Sigmoid colon (tissue), 7 donors: ENCODE measurements at places on chromosomes 7 and 10. TPM values are rescaled to one million over a fixed set of nuclear protein-coding genes. Genes with fewer than 3 reads are reported as not detected.

The SFXN2 gene
- 2.4 TPM for polyA plus RNA-seq

GRCh38 chr10:52419281-52419680 lies 105.2 kb downstream of the DKK1 start:
- no peak for DNase-seq

- DNase-seq, result no peak
These were observed 100.3 kb downstream of the MCU start for GRCh38 chr10:72792288-72792687.

- no peak for DNase-seq
These were observed 53.8 kb downstream of the WDR37 start for GRCh38 chr10:1109795-1110673.

- no peak for DNase-seq
These were observed 186.8 kb downstream of the USP6NL start for GRCh38 chr10:11424456-11425295.

The CASTOR2 gene
- polyA plus RNA-seq, result 1.8 TPM

- no peak for DNase-seq
These were observed 364.5 kb downstream of the DPP6 start for GRCh38 chr7:154416714-154417113.

- DNase-seq, result no peak
These were observed 36.7 kb downstream of the PTPRN2 start for GRCh38 chr7:158550886-158551452.

GRCh38 chr10:12974078-12974477 lies 27.4 kb downstream of the CCDC3 start:
- DNase-seq, result no peak

GRCh38 chr10:100183481-100183880 lies 2.3 kb downstream of the ERLIN1 start:
- DNase-seq, result no peak

The CFAP70 gene
- polyA plus RNA-seq, result 0.66 TPM

DNA sequence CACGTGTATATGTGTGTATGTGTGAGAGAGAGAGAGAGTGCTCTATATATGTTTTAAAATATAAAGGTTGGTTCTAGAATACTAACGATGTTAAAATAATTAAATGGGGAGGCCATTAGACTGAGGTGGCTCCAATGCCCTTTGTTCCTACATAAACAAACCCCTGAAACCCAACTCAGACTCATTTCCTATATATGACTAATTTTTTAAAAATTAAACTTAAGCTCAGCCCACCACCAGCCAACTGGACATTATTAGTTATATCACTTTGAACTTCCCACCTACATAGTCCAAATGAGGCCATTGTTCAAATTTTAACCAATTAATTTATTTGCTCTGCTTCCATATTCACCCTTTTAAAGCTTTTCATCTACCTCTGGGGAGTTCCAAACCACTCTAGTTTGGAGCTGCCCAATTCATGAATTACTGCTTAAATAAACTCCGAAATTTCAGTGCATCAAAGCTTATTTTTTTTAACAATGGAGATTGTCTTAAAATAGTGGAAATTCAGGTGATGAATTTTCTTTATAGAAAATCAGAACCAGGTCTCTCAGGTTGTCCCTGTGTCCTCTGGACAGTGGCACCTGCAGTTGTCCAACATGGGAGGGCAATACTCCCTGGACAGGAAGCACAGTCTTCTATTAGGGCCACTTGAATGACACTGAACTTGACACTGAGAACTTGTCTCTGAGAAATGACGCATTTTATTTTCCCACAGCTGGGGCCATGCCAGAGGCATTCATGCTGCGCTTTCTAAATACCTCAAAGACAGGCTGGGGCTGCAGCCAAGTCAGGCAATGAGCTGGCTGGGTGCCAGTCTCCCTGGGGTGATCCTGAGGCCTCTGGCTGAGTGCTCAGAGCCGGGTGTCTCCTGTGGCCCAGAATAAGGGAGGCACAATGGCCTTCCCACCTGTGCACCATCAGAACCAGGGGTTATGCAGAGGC lies 109.5 kb upstream of the TMEM72 start:
- DNase-seq, result peak; percentile 88

DNA sequence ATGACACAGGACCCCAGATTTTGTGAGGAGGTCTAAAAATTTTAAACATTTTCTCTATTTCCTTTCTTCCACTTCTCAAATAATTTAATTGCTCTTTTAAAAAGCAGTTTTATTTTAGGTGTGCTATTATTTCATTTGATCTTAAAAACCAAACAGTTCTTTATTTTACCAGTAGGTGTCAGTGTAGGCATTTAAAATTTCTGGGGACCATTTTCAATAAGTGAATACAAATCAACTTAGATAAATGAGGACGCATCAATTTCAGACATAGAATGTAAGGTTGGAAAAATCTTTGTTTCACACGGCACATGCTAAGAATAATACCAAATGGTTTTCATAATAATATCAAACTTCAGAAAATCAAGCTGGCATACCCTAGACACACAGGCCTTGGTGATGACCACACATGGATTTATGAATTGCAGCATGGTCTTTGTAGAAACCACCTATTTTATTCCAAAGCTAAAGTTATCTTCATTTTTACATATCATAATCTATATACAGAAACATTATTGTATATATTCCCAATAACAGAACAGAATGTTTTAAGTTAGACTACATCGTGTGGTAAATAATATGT lies 127.6 kb upstream of the SLC26A5 start:
- no peak for DNase-seq

The VIPR2 gene
- polyA plus RNA-seq, result 2.4 TPM

- DNase-seq, result no peak
These were observed 22.9 kb upstream of the C10orf105 start for GRCh38 chr10:71742301-71743088.

GRCh38 chr10:13441476-13441875 lies 87.3 kb downstream of the BEND7 start:
- DNase-seq, result no peak

DNA sequence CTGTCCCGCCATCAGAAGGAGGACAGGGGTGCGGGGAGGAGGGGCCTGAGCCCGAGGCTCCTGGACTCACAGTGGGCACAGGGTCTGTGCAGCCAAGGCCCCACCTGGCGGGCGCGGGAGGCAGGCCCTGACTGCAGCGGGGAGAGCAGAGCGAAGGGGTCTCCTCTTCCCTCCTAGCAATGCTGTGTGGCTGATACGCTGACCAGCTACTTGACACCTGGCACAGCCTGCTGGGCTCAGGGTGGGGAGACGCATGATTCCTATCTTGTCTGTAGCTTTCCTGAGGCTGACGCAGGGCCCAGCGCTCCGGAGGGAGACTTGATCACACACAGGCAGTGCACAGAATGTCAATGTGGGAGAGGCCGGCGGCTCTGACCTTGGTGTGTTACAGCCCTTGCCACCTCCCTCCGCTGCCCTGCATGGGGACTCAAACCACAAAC lies 174.9 kb downstream of the ELFN1 start:
- peak; percentile 50 for DNase-seq

The SPDYE2 gene
- 0.12 TPM for polyA plus RNA-seq

DNA sequence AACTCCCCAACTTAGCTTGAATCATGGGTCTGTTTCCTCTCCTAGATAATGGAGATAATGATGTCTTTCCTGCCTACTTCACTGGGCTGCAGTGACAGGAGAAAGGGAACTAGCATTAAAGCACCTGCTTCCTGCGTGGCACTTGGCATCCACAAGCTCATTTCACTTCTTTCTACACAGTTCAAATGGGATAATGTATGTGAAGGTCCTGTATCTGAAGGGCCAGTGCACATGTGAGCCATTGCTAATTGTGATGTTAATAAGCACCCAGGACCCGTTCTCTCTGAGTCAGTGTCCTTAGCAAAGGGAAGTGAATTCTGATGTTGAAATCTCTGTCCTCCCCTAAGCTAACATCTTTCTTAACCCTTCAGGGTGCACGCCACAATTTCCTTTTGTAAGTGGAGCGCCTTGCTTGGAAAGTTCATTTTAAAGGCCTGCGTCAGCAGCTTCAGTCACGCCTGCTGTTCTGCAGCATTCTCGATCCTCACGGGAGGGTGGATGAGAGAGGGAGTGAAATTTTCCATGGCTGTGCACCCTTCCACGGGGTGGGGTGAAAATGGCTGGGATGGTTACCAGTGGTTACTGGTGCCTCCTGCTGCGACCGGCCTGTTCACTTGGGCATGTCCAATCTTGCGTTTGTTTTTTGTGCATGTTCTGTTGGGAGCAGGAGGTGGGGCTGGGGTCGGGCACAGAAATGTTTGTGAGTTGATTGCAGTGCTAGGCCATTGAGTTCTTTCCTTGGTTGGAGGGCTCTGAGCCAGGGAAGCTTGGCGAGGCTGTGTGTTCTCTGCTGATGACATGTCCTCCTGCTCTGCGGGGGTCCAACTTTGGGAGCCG lies 59.2 kb downstream of the HK1 start:
- no peak for DNase-seq
